ENCODE measurements at places on chromosomes 5 and 9.

DNA sequence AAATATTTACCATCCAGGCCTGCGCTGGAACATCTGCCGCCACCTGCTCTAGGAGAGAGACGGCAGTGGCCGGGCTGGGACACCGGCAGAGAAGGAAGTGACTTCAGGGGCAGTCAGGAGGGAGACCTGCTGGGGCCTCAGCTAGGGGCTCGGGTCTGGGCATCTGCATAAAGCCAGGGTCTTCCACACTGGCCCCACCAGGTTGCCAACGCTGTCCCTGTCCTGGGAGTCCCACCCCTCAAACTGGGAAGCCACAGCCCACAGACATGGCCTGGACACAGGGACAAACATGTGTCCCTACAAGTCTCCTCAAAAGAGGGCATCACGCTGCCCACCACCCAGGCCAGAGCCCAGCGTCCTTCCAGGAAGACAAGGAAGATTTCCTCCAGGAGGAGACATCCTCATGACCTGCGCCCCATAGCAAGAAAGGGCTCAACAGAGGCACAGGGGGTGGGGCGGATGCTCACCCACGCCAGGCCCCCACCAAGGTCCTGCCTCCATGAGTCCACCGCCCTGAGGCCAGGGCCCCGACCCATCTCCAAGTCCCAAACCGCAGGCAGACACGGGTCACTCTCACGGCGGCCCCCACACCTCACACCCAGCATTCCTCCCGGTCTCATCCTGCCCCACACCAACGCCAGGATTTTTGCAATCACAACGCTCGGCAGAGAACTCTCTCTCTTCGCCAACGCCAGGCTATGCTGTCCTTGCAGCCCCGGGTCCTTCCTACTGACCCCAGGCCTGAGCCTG, 9.0 kb downstream of the VAV2 start:
- no peak for DNase-seq

DNA sequence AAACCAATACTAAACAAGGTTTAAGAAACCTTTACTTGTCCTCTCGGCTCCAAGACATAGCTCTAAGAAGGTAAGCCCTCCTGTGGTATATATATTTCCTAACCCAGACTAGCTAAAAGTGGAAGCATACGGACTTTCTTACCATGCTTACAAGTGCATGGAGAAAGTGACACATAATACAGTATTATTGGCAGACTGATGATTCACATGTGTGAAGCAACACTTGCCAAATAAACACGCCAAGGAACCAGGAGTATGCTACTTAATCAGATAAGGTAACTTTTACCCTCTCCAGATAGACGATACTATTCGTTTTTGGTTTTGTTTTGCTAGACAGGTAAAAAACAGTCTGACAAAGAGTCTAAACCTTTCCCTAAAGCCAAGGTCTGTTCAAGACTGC, 264.1 kb downstream of the MLLT3 start:
- DNase-seq, result no peak

- no peak for DNase-seq
Observed at GRCh38 chr5:138725153-138725817, 27.9 kb upstream of the CTNNA1 start.

GRCh38 chr9:1528456-1528855, 478.3 kb downstream of the DMRT2 start:
- DNase-seq, result no peak

DNA sequence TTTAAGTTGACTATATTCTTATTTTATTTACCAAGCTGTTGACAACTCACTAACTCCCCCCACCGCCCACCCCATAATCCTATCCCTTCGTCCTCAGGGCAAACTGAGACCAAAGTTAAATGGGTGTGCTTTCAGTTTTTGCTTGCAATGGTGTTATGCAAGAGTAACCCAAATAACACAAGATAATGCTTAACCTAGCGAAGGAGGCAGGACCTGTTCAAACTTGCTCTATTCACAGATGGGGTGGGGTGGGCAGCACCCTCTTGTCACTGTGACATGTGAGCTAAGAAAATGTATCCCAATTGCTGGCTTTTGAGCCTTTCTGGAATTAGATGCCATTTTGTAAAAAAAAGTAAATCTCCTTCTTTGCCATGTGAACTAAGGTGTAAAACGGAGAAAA, 40.4 kb downstream of the GLIS3 start:
- DNase-seq, result no peak

GRCh38 chr9:71703172-71703872, 65.0 kb downstream of the CEMIP2 start:
- DNase-seq, result no peak

DNA sequence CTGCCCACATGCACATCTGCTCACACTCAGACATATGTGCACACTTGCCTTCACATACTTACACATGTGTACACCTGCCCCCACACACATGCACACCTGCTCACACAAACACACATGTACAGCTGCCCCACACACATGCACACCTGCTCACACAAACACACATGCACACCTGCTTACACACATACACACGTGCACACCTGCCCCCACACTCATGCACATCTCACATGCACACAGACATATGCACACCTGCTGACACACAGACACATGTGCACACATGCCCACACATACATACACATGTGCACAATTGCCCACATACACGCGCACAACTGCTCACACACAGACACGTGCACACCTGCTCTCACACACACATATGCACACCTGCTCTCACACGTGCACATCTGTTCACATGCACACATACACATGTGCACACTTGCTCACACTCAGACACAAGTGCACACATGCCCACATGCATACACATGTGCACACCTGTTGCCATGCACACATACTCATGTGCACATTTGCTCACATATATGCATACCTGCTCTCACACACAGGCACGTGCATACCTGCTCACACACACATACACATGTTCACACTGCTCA, 147.8 kb upstream of the FOXD4L5 start:
- no peak for DNase-seq

DNA sequence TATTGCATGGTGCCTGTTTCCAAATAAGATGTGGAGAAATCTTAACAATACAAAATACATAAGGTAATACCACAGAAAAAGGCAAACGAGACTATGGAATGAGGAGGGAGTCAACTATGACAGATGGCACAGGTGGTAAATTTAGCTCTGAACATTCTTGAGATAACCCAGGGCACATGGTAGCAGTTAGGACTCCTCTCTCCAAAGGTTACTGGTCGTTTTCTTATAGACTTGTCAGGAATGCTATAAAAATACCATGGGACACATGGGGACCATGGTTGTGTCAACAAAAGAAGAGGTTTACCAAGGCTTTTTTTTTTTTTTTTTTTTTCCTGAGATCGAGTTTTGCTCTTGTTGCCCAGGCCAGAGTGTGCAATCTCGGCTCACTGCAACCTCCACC, 209.4 kb upstream of the RFX3 start:
- DNase-seq, result no peak

- DNase-seq, result no peak
Observed at GRCh38 chr5:56822981-56823380, 7.6 kb downstream of the MAP3K1 start.

DNA sequence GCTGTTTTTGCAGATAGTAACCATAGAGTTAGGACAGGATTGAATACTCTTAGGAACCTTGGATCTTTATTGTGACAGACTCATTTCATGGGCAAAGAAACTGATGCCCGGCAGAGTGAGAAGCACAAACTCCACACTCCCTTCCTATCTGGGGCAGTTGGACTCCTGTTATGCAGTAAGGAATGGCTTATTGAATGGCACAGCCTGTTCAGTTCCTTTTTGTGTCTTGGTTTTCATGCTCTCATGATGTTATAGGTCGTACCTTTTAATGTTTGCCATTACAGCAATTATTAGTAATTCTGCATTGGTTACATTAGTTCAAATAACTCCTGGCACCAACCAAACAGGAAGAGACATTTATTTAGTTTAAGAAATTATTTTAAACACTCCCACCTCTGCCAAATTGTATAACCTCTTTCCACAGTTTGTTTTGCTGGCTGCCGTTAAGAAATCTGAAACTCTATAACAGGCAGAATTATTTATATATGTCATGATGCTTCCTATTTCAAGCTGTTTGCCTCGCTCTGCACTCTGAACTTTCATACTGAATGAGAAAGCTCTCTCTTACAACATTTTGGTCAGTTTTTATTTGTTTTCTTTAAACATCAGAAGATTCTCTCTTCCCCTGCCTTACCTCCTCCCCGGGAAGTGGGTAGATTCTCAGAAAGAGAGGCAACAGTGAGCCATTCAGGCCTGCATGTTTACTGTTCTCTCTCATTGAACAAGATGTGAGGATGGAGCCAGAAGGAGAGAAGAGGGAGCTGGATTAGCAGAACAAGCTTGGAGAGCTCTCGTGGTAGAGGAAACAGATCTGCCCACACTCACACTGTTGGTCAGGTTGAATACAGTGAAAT, 144.4 kb downstream of the ARHGEF28 start:
- DNase-seq, result no peak

- no peak for DNase-seq
Observed at GRCh38 chr9:95670122-95670521, 153.4 kb upstream of the PTCH1 start.

DNA sequence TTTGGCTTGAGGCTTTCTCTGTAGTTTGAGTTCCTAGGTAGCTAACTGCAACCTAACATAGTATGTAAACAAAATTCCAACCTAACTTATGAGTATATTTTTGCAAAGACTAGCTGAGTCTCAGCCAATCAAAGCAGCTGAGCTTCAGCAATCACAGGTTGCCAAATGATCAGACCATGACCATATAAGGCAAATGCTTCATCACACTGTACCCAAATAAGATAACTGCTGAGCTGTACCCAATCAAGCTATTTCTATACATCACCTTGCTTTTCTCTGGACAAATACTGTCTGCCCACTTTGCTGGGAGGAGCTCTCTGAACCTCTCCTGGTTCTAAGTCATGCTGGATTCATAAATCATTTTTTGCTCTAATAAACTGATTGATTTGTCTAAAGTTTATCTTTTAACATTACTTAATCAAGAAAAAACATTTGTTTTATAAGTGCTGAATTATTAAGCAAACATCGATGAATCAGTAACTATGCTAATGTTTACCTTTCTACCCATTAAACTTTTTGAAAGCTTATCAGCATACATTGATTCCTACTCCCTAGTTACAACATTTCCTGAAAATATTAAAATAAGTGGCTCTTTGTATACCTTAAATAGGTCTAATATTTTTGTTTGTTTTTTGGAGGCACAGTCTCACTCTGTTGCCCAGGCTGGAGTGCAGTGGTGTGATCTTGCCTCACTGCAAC, 129.7 kb upstream of the PCA3 start:
- no peak for DNase-seq

- DNase-seq, result peak; percentile 15
Observed at GRCh38 chr5:107254214-107254901, 416.4 kb downstream of the EFNA5 start.

GRCh38 chr5:177301503-177302165, 1.9 kb downstream of the RAB24 start:
- DNase-seq, result no peak

GRCh38 chr5:137355708-137356107, 143.4 kb downstream of the SPOCK1 start:
- no peak for DNase-seq

GRCh38 chr5:125393221-125393815, 646.9 kb upstream of the ZNF608 start:
- no peak for DNase-seq

DNA sequence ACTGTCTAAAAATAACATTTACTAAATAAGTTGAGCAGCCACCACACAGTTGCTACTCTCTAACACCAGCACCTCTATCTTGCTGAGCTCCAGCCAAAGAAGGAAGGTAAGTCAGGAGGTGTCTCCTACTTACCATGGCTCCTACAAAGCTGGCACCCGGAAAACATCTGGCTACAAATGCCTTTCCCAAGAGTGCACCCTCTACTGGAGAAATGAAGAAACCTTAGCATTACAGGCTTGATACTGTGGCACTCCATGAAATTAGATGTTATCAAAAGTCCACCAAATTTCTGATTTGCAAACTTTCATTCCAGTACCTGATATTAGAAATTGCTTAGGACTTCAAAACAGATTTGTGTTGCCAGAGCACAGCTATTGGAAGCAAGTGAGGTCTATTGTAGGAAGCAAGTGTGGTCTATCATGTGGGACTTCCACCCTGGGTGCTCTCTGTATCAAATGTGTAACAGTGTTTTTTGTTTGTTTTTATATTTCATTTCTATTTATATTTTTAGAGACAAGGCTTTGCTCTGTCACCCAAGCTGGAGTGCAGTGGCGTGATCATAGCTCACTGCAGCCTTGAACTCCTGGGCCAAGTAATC, 25.7 kb upstream of the RFK start:
- peak; percentile 20 for DNase-seq

GRCh38 chr9:122377241-122378164, 6.7 kb downstream of the PTGS1 start:
- DNase-seq, result no peak
